ENCODE measurements at places on chromosomes 3 and 15. TPM values are rescaled to one million over a fixed set of nuclear protein-coding genes. Genes with fewer than 3 reads are reported as not detected.

Gene IQCF5
- not detected for total RNA-seq

GRCh38 chr3:153628591-153628990, 466.6 kb downstream of the RAP2B start:
- H3K4me1 ChIP-seq = no peaks in the 10 kb centered on the region
- H3K27ac ChIP-seq = no peak overlapping the region
- H3K4me3 ChIP-seq = no peak overlapping the region
- no peaks in the 10 kb centered on the region for H3K36me3 ChIP-seq

DNA sequence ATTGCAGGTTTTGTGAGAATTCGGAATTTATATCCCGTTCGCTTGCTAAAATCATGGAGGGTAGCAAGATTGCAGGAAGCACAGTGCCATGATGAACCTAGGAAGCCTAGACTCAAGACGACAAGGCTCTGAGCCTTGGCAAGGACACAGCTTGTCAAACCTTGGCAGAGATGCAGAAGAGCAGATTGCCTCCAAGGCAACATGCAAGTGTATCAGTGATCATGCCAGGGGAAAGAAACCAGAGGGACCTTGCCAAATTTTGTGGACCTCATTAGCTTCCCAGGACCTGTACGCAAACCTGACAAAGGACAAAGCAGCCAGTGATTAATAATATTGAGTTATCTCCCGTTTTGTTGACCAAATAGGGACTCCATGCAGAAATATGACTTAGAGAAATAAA, 159.7 kb downstream of the GOLIM4 start:
- H3K36me3 ChIP-seq = no peaks in the 10 kb centered on the region
- no peak overlapping the region for H3K4me3 ChIP-seq
- H3K27me3 ChIP-seq = no peaks in the 10 kb centered on the region
- no peaks in the 10 kb centered on the region for H3K4me1 ChIP-seq

DNA sequence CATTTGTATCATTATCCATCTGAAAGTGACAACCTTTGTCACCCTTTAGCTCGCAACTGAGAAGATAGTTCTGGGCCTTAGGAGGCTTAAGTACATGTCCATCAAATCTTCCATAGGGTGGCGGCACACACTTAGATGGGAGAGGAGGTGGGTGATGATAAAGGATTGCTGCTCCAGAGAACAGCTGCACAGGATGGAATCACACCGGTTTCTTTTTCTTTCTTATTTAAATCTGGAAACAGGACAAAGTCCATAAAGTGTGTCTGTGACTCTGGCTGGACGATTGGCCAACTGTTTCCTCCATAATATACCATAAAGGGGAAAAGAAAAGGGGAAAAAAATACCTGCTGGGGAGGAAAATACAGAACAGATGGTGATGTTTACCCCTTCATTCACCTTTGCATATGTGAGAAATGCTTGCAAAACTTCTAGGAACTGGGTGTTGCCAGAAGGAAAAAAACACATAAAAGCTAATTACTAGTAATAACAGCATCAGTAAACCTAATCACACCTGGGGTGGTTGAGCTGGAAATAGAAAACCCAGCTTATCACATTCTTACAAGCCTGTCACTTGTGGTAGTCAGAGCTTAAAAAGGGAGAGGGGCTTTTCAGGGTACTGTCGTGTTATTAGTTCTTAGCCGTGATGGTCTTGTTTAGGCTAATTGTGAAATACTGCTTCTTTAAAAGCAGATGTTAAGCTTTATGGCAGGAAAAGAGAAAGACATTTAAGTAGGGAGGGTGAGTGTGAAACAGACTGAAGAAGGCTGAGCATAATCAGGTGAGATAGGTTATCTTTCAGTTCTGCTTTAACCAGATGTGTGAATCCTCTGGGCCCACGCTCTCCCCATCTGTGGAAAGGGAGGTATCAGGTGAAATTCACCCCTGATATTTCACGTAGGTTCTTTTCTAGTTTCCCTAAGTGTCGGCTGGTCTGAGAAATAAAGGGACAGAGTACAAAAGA, 16.7 kb downstream of the C2CD4A start:
- H3K36me3 ChIP-seq = no peaks in the 10 kb centered on the region
- no peak for DNase-seq
- H3K27ac ChIP-seq = no peak overlapping the region
- H3K4me1 ChIP-seq = no peaks in the 10 kb centered on the region

DNA sequence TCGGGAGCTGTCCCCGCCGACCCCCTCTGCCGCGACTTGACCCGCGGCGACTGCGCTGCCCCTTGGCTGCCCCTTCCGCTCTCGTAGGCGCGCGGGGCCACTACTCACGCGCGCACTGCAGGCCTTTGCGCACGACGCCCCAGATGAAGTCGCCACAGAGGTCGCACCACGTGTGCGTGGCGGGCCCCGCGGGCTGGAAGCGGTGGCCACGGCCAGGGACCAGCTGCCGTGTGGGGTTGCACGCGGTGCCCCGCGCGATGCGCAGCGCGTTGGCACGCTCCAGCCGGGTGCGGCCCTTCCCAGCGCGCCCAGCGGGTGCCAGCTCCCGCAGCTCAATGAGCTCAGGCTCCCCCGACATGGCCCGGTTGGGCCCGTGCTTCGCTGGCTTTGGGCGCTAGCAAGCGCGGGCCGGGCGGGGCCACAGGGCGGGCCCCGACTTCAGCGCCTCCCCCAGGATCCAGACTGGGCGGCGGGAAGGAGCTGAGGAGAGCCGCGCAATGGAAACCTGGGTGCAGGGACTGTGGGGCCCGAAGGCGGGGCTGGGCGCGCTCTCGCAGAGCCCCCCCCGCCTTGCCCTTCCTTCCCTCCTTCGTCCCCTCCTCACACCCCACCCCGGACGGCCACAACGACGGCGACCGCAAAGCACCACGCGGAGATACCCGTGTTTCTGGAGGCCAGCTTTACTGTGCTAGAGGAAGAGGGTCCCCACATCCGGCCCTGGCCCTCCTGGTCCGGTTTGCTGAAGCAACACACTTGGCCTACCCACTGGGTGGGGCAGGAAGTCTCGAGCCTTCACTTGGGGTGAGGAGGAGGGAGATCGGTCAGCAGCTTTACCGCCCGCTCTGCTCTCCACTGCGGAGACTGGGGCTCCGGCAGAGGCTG, at the start of gene RASSF1:
Gene RASSF1, minus strand, starts transcription at position 389 of the 882 bp plus-strand sequence. Its CDS starts 31 bp downstream, at position 358.
- peak within 1 kb of the TSS; percentile 99 for H3K27ac ChIP-seq
- H3K36me3 ChIP-seq = no peaks in the 10 kb centered on the region
- peaks cover 61% of the 10 kb centered on the region for H3K4me1 ChIP-seq
- DNase-seq = no peak
- peak within 1 kb of the TSS; percentile 51 for H3K4me3 ChIP-seq

DNA sequence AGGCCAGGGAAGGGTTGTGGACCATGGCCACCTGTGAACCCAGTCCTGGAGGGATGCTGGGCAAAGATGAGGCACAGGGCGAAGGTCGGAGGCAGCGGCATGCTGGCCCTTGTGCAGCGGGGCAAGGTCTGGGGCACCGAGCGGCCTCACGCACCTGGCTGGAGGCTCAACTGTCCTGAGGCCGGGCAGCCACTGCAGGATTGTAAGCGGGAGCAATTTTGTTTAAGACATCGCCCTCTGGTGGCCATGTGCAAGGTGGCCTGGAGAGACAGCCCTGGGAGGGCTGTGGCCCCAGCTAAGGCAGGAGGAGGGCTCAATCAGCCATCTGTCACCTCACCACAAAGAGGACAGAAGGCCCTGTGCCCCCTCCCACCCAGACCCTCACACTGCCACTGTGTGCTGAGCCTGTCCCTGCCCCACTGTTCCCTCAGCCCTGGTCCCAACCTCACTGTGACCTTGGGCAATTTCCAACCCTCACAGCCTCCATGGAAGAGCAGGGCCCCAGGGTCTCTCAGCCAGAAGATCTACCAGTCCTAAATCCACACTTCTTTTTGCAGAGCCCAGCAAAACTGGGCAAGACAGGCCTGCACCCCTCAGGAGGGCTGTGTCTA, 46.2 kb downstream of the TPRA1 start:
- H3K4me3 ChIP-seq = no peak overlapping the region
- no peaks in the 10 kb centered on the region for H3K36me3 ChIP-seq
- H3K4me1 ChIP-seq = peaks cover 14% of the 10 kb centered on the region
- no peak for DNase-seq
- no peaks in the 10 kb centered on the region for H3K27me3 ChIP-seq

Gene CORO2B
- 4.7 TPM for total RNA-seq

Gene SNTN
- not detected for total RNA-seq

DNA sequence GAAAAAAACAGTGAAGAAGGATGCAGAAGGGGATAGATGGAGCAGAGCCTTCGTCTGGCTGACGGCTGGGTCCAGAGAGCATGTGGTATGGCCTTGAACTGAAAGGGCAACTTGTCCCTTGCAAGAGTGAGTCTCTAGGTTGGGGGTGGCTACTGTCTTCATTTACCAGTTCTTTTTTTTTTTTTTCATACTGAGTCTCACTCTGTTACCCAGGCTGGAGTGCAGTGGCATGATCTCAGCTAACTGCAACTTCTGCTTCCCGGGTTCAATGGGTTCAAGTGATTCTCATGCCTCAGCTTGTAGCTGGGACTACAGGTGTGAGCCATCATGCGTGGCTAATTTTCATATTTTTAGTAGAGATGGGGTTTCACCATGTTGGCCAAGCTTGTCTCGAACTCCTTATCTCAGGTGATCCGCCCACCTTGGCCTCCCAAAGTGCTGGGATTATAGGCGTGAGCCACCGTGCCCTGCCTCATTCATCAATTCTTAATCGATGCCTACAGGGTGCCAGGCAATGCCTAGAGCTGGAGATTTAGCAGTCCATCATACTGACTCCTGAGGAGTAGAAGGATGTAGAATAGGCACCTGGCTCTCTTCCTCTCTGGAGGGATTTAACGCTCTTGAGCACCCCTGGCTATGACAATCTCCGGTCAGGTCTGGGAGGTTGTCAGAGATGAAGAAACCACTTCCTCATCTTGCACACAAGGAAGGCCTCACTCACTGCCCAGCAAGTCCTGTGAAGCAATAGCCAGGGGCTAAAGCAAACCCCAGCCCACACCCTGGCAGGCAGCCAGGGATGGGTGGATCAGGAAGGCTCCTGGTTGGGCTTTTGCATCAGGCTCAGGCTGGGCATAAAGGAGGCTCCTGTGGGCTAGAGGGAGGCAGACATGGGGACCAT, at the start of gene CAMP:
Gene CAMP, plus strand, starts transcription at position 880 of the 898 bp plus-strand sequence. Its CDS starts 17 bp downstream, at position 897.
- peaks cover 6% of the 10 kb centered on the region for H3K4me1 ChIP-seq
- no peak within 1 kb of the TSS for H3K4me3 ChIP-seq
- no peak within 1 kb of the TSS for H3K27ac ChIP-seq
- DNase-seq = no peak
- no peaks in the 10 kb centered on the region for H3K27me3 ChIP-seq

- no peaks in the 10 kb centered on the region for H3K27me3 ChIP-seq
- no peaks in the 10 kb centered on the region for H3K36me3 ChIP-seq
- no peak for DNase-seq
- no peak overlapping the region for H3K27ac ChIP-seq
Observed at GRCh38 chr3:111923095-111923771, 55.6 kb upstream of the ABHD10 start.

- no peaks in the 10 kb centered on the region for H3K36me3 ChIP-seq
- no peak for DNase-seq
- H3K4me1 ChIP-seq = peaks cover 17% of the 10 kb centered on the region
- H3K27me3 ChIP-seq = no peaks in the 10 kb centered on the region
- no peak overlapping the region for H3K4me3 ChIP-seq
- no peak overlapping the region for H3K27ac ChIP-seq
Observed at GRCh38 chr3:27585429-27585828, 101.2 kb upstream of the SLC4A7 start.

- H3K27ac ChIP-seq = no peak overlapping the region
- H3K36me3 ChIP-seq = no peaks in the 10 kb centered on the region
- no peak for DNase-seq
- no peak overlapping the region for H3K4me3 ChIP-seq
- no peaks in the 10 kb centered on the region for H3K27me3 ChIP-seq
Observed at GRCh38 chr3:62823461-62824050, 51.7 kb downstream of the CADPS start.

GRCh38 chr15:94206463-94207167, 24.7 kb upstream of the MCTP2 start:
- no peak overlapping the region for H3K4me3 ChIP-seq
- no peaks in the 10 kb centered on the region for H3K27me3 ChIP-seq
- no peak overlapping the region for H3K27ac ChIP-seq
- H3K36me3 ChIP-seq = no peaks in the 10 kb centered on the region
- H3K4me1 ChIP-seq = no peaks in the 10 kb centered on the region

GRCh38 chr3:100662113-100662823, 47.0 kb upstream of the TFG start:
- H3K4me3 ChIP-seq = no peak overlapping the region
- no peaks in the 10 kb centered on the region for H3K4me1 ChIP-seq
- DNase-seq = no peak
- H3K27ac ChIP-seq = no peak overlapping the region

DNA sequence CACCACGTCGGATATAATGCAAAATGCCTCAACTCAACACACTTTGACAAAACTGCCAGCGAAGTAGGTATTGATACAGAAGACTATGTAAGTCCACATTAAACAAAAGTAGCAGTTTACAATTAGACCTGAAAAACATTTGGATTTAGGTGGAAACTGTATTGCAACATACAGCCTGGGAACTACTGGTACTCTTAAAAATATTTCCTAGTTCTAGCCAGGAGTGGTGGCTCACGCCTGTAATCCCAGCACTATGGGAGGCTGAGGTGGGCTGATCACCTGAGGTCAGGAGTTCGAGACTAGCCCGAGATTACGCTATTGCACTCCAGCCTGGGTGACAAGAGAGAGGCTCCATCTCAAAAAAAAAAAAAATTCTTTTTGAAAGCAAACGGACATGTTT, 246.2 kb downstream of the ZBTB20 start:
- H3K4me1 ChIP-seq = peaks cover 23% of the 10 kb centered on the region
- no peaks in the 10 kb centered on the region for H3K36me3 ChIP-seq
- no peak for DNase-seq
- H3K27me3 ChIP-seq = no peaks in the 10 kb centered on the region

DNA sequence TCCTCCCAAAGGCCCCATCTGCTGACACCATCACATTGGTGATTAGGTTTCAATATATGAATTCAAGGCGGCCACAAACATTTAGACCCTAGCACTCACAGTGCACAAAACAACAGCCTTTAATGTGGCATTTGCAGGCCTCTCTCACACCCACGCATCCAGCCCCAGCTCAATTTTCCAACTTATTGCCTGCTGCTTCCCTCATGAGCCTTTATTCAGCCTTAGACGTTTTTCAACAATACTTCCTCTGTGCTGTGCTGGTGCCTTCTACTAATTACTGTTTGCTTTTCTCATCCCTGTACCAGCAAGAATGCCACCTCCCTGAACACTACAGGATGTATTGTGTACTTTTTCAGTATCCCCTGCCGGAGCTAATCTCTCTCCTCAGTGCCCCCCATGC, 334.6 kb downstream of the GABRB3 start:
- H3K27ac ChIP-seq = no peak overlapping the region
- no peaks in the 10 kb centered on the region for H3K36me3 ChIP-seq
- H3K4me3 ChIP-seq = no peak overlapping the region
- no peak for DNase-seq

GRCh38 chr3:134799393-134799792, 4.3 kb downstream of the EPHB1 start:
- no peaks in the 10 kb centered on the region for H3K27me3 ChIP-seq
- H3K27ac ChIP-seq = no peak overlapping the region
- DNase-seq = no peak
- H3K4me3 ChIP-seq = no peak overlapping the region
- no peaks in the 10 kb centered on the region for H3K36me3 ChIP-seq

Gene NPAP1
- not detected for total RNA-seq

Gene CELF6
- total RNA-seq = 7.1 TPM
